ENCODE measurements at places on chromosomes 12 and 14.

DNA sequence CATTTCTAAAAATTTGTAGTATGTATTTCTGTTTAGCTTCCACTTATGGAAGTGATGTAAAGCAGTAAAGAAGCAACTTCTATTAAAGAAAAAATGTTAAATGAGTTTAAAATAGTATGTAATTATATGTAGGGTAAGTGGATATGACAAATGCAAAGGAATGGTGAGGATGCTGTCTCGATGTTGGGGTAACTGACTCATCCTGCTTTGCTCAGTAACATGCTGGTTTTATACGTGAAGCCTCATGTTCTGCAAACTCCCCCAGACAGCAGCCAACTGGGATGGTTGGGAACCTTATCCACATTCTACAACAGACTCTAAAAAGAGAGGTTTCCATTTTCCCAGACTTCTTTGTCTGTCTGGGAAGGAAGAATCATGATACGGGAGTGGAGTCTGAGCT lies 1006.4 kb upstream of the TMEM132C start:
- no peak for DNase-seq

DNA sequence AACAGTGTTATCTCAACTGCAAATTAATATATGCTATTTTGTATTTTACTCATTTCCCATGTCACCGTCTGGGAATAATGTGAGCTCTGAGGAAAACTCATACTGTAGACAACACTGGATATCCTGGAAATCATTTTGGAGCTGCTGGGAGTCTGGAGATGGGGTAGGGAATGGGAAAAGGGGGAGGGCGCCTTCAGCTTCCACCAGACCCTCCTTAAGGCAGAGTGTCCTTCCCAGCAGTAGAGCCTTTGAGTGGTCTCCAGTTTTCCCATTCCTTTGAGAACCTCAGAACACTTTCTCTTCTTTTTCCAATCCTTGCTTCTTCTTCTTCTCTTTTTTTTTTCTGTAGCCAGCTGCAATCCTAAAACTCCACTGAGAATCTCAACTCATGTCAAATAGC lies 5.4 kb upstream of the LRIG3 start:
- DNase-seq, result no peak

- no peak for DNase-seq
Measured at GRCh38 chr12:86331012-86331411, 74.8 kb upstream of the MGAT4C start.

GRCh38 chr14:76904100-76904739 lies 78.0 kb downstream of the LRRC74A start:
- DNase-seq, result no peak

DNA sequence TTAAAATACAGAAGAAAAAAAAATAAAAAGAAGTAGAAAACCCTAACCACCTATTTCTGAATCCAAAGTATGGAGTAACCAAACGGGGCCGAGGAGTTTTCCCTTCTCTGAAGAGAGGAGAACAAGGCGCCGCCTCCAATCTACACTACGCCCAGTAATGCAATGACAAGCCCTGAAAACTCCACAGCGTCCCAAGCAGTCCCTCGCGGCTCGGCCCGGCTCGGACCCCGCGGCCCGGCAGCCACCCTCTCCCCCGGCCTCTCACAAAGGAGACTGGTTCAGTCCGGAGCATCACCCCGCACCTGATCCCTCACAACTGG lies 371 bp downstream of the CHD8 start:
- DNase-seq, result no peak

- DNase-seq, result no peak
Measured at GRCh38 chr12:66242311-66242710, 53.3 kb downstream of the IRAK3 start.

GRCh38 chr12:13032164-13032563 lies 12.0 kb upstream of the FAM234B start:
- DNase-seq, result no peak

DNA sequence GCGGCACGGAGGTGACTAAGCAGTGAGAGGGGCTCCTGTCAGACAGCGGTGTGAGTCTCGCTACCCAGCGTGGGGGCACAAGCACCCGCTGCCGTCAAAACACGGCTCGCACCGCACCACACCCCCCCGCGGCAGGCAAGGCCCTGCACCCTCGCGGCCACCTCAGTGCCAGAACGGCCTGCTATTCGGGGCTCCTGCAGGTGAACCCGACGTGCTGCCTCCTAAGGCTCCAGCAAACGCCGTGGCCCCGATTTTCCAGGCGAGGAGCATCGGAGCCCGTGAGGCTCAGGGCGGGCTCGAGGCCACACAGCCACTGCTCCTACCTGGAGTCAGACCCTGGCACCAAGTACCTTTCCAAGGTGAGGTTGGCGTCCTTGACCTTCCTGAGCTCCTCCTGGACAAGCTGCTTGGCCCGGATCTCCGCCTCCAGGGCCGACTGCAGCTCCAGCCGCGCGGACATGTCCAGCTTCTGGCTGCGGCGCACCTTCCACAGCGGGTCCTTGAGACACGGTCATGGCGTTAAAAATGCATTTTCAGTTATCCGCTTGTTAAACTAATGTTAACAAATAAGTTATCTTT lies 41.8 kb downstream of the AMN start:
- DNase-seq, result no peak

- no peak for DNase-seq
Measured at GRCh38 chr12:75756111-75756510, 244.7 kb upstream of the KRR1 start.

DNA sequence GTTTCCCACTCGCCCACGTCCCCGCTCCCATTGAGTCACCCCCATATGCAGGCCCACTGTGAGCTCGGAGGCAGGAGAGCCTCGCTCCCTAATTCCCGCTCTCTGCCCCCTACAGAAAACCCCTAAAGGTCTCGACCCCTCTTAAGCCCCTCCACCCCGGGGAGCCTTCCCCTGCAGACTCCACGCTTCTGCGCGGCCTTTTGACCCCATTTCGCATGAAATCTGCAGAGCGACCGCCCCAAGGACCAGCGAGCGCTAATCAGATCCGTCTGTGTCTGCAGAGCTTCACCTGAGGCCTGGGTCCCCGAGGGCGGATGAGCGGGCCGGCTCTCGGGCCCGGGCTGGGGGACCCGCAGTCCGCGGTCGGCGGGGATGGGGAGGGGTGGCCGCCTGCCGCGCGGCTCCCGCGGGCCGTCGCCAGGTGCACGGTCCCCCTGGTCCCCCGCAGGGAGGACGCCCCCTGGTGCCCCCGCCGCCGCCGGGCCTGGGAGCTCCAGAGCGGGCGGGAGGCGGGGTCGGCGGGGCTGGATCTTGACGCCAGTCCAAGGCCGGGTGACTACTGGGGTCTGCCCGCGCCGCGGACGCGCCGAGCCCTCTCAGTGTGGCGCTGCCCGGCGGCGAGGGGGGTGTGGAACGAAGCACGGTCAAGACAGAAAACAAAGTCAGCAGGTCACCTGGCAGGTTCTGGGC lies 10.1 kb downstream of the BMP4 start:
- DNase-seq, result no peak

- no peak for DNase-seq
Measured at GRCh38 chr12:12724421-12725085, 7.4 kb downstream of the CDKN1B start.

DNA sequence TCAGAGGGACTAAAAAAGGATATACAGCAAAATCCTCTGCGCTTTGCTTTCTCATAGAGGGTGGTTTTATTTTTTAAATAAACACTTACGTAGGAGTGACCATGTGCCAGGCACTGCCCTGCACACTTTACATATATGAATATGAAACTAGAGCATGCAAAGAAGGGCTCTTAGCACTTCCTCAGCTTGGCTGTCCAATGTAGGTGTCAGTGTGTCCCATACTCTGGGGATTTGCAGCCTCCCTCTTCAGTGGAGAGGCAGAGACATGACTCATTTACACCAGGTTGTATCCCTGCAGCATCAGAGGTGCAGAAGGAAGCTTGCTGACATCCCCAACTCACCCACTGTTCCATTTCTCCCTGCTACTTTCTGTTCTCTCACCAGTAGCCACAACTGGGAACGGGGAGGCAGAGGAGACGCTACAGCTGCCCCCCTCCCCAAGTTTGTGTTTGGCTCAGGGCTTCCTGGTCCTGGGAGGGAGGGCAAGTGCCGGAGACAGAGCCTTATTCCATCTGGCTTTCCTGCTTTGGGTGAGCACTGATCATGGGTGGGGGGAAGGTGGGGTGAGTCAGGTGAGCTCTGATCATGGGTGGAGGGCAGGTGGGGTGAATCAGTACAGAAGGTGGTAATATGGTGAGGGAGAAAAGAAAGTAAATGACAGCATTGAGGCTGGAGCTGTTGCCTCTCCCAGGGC lies 4.9 kb upstream of the KRT5 start:
- no peak for DNase-seq

DNA sequence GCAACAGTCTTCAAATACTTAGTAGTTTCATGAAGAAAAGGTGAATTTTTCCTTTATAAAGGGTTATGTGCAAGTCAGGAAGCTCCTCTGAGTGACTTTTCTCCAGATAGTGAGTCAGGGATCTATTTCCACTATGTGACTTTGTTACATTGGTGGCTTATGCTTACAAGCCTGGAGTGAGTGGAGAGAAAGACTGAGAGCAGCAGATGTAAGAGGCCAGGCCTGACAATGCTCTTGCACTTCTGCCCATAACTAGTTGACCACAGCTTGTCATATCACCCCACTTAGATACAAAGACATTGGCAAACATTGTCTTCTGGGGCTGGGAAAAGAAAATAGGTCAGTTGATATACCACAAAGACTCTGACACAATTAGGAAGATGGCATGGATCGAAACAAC lies 236.5 kb downstream of the PDZRN4 start:
- no peak for DNase-seq

GRCh38 chr12:120757226-120757742 lies 31.7 kb downstream of the ACADS start:
- DNase-seq, result no peak

GRCh38 chr14:99261912-99262787 lies 9.8 kb downstream of the BCL11B start:
- no peak for DNase-seq

DNA sequence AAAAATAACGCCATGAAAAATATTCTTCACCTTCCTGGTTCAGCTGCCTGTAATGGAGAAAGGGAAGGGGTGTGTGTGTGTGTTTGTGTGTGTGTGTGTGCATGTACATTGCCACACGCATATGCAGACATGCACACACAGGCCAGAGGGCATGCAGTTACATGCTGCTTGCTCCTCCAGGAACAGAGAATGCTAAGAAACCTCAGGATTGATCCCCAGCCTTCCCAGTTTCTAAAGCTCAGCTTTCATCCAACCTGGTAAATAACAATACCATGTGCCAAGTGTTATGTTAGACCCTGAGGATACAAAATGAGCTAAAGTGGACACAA lies 241.7 kb downstream of the SPTSSA start:
- DNase-seq, result no peak

Data from stimulated activated CD8-positive, alpha-beta memory T cell treated with anti-CD3 and anti-CD28 coated beads, Interleukin-15, amount 100 ng/mL, for 48 hours (primary cell).